ENCODE measurements at places on chromosomes 2 and 18.

GRCh38 chr2:152716805-152717227, 445 bp downstream of the PRPF40A start:
- no peak for DNase-seq

GRCh38 chr2:73985308-73986084, 786 bp downstream of the TET3 start:
- DNase-seq: no peak

DNA sequence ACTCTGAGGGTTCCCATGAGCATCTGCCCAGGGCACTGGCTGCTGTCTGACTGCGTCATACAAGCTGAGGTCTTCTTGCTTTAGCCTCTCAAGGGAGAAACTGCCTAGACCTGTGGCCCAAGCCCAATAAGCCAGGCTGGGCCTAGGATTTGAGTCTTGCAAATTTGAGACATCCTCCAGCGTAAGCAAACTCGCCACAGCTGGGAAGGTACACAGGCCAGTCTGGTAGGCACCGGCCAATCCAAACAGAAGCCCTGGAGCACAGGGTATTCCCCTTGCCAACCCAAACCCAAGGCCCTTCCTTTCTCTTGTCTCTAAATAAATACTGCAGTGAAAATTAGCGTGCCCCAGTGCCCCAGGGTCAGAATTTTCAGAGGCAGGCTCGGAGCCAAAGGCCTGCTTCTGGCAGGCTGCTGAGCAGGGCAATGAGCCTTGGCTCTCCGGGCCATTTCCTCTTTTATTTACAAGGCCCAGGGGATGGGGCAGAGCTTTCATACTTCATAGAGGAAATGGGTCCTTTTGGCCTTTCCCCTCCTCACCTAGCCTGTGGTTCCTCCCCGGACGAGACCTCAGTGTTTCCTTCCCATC, 33.3 kb downstream of the POLR1A start:
- peak; percentile 66 for DNase-seq

- DNase-seq: no peak
Measured at GRCh38 chr2:179745635-179746256, 115.7 kb downstream of the ZNF385B start.

GRCh38 chr18:49924293-49924983, 111.1 kb upstream of the ACAA2 start:
- no peak for DNase-seq

- peak; percentile 22 for DNase-seq
Measured at GRCh38 chr18:60022671-60023276, 123.0 kb downstream of the PMAIP1 start.

DNA sequence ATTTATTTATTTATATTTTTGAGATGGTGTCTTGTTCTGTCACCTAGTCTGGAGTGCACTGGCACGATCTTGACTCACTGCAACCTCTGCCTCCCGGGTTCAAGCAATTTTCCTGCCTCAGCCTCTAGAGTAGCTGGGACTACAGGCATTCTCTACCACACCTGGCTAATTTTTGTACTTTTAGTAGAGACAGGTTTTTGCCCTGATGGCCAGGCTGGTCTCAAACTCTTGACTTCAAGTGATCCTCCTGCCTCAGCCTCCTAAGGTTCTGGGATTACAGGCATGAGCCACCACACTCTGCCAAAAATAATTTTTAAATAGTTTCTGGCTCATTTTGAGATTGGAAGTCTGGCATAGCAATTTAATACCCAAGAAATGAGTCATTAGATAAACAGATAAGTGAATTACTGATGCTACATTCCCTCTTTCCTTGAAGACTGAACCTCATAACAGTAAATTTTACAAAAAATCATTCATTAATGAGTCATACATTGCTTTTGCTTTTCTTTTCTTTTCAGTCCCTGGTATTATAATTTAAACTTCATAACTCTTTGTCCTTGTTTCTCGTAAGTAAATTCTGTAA, 881.6 kb upstream of the PIK3C3 start:
- DNase-seq: peak; percentile 85

GRCh38 chr2:191952515-191953270, 105.8 kb upstream of the CAVIN2 start:
- no peak for DNase-seq

DNA sequence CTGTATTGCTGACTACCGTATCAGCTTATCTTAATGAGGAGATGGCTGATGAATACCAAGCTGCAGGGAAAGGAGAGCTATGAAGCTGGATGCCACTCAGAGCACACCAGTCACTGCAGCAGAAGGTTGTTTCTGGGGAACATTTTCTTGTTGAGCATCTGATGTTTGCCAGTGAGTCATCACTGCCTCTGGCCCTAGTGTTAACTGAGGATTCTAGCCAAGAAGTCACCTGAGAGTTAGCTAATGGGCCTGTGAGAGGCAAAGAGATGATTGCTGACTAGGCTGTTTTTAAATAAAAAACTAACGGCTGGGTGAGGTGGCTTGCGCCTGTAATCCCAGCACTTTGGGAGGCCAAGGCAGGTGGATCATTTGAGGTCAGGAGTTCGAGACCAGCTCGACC, 37.9 kb downstream of the CCDC150 start:
- peak; percentile 60 for DNase-seq

GRCh38 chr2:205868053-205868452, 185.8 kb downstream of the NRP2 start:
- no peak for DNase-seq

DNA sequence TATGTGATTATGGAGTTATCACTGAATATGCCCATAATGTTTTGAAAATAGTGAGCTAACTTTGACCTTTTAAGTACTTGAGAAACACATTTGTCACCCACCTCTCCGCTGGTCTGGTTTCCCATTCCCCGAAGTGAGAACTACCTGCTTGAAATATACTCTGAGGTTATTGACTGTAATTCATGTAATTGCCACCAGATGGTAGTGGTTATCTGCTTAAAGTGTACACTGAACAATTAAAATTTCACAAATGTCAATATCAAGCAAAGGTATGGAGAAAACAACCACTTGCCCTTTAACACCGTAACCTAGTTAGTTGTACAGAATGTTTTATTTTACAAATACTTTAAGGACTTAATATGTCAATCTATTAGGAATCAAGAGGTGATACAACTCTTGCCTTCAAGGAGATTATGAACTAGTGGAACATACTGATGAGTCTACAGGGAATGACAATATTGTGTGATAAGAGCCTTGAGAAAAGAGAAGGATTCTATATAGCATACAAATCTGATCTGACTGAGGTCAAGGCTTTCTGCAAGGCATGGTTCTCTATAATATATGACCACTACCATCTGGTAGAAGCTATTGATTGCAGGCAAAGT, 316.8 kb upstream of the KCNH7 start:
- DNase-seq: peak; percentile 55

DNA sequence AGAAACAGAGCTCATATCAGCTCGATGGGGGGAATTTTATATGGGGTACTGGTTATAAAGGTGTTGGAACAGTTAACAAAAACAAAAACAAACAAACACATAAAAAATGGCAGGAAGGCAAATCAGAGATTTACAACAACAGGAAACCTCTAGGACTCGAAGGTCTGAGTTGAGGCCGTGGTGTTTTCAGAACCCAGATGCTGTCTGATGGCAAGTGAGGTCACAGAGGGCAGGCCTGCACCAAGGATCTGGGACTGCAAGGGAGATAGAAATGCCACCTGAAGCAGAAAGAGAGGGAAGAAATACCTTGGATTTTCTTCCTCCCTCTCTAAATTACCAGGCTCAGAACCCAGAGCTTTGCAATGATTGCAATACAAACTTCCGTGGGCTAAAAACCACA, 429.5 kb downstream of the ZNF521 start:
- no peak for DNase-seq

DNA sequence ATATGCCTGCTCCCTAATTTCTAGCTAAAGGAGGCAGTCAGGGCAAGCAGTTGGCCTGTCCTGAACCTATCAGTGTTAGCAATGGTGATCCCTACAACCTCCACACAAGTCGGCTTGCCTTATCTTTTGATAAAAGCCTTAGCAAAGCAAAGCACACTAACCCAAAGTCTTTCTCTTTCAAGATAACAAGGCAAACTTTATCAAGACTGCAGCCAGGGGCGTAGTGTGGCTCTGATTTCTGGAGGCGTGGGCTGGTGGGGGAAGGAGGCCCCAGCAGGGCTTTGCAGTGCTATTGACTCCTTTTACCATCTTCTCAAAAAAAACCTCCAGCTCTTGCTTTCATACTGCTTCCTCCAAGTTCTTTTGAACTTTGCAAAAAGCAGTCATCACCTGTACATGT, 40.2 kb upstream of the LAMA1 start:
- no peak for DNase-seq
